Renal cortex interstitium (tissue), 15 donors: ENCODE measurements at places on chromosomes 3 and 15.
A peak's percentile ranks its signal among the peaks of the same experiment; 100 is the strongest.

- DNase-seq = no peak
Measured at GRCh38 chr15:89121414-89121813, 33.2 kb downstream of the ABHD2 start.

DNA sequence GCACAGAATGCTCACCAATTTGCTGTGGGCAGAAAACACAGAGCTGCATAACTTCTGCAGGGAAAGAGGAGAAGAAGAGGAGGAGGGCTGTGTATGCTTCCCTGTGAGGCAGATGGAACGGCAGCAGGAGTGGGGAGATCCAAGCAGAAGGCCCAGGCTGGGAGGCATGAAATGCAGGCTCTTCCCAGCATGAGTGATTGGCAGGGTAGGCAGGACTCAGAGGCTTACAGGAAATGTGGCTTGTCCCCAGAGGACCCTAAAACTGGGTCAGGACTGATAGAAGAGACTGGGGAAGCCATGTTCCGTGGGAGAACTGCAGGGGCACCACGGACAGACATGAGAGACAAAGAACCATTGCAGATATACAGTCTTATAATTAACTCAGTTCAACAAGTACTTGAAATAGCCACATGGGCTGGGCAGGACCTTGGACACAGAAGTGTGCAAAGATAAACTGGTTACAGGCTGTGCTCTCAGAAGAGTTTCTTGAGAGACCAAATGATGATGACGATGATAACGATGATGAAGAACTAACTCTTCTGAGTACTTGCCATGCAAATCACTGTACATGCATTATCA is 286.9 kb downstream of the EPHB1 start:
- no peak for DNase-seq

GRCh38 chr15:40272485-40273056 is 10.3 kb downstream of the ANKRD63 start:
- no peak for DNase-seq

- no peak for DNase-seq
Measured at GRCh38 chr3:72097053-72097452, 312.1 kb upstream of the PROK2 start.

GRCh38 chr15:64843991-64844390 is 2.3 kb downstream of the PLEKHO2 start:
- DNase-seq = no peak

- peak; percentile 83 for DNase-seq
Measured at GRCh38 chr3:111859061-111859973, at the start of gene PHLDB2. TSS of gene PHLDB2 (plus strand) at chr3:111859265. CDS start at chr3:111884078, 24,813 bp downstream.

DNA sequence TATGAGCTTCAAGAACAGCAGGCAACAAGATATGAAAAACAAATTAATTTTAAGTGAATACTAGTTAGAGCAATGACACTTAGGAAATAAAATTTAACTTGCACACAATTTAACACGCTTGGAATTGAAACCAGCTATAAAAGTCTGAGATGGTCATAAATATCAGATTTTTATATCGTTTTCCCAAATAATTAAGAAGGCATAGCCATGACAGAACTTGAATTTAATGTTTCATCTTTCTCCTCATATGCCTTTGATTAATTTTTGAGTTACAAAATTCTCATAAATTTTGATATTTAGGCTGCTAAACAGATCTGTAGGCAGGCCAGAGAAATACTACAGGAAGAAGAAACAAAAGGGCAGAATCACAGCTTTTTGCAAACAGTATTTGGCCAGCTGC is 38.5 kb downstream of the CD200R1L start:
- DNase-seq = no peak

GRCh38 chr15:37794947-37795346 is 139.5 kb upstream of the TMCO5A start:
- DNase-seq = no peak

DNA sequence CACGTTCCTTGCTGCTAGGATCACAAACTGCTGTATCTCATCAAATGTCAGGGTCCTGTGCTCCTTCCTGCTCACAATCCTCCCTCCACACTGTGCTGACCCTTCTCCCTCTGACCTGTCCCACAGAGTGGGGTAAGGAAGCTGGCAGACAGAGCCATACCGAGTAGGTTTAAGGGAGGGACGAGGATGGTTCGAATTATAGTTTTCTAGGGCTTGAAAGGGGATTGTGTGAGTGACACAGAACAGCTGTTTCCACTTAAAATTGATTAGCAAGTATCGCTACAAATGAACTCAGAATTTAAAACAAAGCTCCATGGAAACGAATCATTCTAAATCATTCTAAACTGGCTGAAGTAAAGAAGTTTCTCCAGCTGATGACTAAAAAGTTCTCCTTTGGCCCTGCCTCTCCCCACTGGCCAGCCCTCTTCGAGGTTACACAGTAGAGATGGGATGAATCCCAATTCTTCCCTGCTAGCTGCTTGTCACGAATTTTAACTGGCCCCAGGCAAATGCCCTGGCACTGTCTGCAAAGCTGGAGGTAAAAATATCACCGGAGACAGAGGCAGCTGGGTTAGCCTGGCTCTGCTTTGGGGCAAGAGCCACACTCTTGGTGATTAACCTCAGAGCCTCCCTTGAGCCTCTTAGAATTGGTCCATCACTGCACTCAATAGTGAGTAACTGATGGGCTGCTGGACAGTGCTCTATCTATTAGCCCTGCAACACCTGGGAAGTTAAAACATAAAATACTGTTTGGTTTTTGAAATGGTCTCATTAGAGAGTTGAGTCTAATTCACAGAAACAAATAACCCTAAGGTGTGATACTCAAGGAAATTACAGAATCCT is 194.9 kb downstream of the CHST2 start:
- DNase-seq = no peak

DNA sequence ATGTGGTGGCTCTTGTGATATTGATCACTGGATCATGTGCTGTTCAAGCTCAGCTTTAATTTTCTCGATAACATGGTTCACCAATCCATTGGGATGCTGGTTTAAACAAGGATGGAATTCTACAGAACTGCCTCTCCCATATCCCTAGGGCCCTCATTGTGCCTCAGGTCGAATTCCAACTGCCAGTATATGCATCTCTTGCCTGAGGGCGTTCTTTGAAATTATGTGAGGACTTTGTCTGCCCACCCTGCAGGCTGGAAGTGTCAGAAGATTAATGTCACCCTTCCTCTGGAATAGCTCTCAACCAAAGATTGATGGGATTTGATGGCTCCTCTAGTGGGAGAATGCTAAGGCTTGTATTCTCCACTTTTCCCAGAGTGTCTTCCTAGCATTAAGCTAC is 175.6 kb upstream of the GALNT15 start:
- no peak for DNase-seq

- no peak for DNase-seq
Measured at GRCh38 chr3:178420033-178420432, 116.2 kb upstream of the KCNMB2 start.

GRCh38 chr15:77858792-77859490 is 218.6 kb downstream of the TBC1D2B start:
- no peak for DNase-seq

DNA sequence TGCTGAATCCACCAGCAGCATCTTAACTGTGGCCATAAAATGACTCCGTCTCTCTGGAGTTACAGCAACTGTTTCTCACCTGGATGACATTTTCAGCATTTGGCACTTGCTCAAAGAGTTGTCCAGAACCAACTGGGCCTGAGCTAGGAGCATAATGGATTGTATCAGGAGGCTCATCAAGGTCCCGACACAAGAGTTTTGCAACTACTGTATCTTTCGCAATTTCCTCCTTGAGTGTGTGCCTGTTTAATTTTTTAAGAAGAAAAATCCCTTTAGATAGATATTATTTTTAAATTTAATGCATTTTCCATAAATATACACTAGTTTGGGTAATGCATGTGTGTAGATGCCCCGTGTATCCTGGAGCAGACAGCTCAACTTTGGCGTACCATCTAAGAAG is 44.3 kb upstream of the C3orf49 start:
- DNase-seq = no peak

DNA sequence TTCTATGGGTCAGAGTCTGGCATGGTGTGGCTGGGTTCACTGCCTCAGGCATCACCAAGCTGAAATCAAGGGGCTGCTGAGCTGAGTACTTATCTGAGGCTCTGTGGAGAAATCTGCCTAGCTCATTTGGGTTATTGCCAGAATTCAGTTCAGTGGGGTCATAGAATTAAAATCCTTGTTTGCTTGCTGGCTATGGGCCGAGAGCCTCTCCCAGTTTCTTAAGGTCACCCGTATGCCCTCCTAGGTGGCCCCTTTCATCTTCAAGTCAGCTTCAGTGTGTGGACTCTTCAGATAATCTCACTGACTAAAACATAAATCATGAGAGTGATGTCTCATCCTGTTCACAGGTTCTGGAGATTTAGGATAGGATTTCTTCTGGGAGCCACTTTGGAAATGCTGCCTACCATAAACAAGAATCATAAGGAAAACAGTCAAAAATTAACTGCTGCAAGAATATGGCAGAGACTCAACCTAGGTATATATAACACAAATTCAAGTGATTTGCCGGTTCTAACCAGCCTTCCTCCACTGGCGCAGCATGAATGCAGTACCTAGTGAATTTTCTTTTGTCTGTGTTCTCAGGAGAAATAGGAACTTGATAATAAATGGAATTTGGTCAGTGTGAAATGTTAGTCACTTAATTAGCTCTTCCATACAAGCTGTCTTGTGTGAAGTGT is 5.3 kb downstream of the CP start:
- DNase-seq = no peak

- DNase-seq = peak; percentile 31
Measured at GRCh38 chr3:138187296-138188012, at the start of gene ARMC8. TSS of gene ARMC8 (plus strand) at chr3:138187301. CDS start at chr3:138187555, 254 bp downstream.

DNA sequence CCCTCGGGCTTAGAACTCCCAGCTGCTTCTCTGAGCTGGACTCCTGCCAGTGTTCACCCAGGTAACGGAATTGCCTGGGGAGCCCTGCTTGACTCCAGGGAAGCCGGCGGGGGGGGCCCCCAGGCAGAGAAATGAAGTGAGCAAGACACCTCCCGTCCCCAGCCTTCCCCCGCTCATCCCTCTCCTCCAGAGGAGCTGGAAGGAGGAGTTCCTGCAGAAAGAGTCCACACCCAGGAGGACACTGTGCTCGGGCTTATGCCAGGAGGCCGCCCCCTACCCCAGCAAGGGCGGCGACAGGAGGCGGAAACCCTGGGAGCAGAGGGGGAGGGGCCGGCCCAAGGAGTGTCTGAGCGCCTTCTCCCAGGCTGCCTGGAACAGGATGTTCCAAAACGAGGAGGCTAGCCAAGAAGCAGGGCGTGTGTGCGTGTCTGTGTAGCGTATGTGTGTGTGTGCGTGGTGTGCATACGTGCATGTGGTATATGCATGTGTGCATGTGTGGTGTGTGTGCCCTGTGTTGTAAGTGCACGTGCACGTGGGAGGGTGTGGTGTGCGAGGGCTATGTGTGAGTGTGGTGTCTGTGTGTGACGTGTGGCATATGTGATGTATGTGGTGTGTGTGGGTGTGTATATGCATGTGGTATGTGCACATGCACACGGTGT is 511.3 kb downstream of the SHQ1 start:
- DNase-seq = peak; percentile 73

DNA sequence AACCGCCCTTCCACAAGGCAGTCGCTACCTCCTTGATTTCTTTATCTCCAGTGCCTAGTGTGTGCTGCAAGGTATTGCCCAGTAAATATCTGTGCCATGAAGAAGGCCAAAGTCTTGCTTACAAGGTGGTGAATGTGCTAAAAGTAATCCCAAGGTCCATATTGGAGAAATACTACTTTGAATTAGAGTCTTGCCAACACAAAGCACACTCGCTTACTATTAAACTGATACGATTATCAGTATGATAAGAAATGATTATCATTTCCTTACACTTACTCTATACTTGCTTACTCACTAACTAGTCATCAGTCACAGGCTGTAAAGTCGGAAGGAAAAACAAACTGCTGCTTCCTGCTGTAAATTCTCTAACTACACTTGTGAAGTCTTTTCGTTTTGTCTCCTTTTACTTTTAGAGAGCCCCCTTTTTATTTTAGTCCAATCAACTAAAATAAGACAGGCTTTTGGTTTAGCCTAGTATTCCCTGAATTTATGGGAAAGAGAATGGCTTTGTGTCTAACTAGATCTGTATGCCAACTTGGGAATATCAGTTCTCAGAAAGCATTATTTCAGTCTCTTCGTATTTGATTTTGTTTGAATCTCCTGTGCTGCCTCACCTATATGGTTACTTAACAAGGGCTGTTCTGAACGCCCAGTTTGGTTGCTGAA is 107.1 kb upstream of the TSC22D2 start:
- DNase-seq = no peak

- DNase-seq = no peak
Measured at GRCh38 chr15:44129911-44130310, 65.2 kb downstream of the FRMD5 start.

- no peak for DNase-seq
Measured at GRCh38 chr3:146071632-146072031, 89.4 kb downstream of the PLOD2 start.

DNA sequence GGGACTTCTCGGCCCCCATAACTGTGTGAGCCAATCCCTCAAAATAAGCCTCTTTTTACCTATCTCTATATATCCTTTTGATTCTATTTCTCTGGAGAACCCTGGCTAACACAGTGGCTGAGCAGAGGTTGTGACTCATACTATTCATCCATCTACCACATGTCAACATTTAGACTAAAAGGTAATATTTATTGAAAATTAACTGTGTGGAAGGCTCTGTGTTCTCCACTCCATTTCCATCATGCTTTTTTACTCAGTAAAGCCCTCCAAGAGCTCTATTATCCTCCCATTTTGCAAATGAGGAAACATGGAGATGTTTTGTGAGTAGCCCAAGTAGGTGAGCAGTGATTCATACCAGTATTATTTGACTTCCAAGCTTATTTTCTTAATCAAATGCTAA is 217.9 kb upstream of the DCBLD2 start:
- DNase-seq = no peak

- DNase-seq = no peak
Measured at GRCh38 chr15:101648356-101648755, 3.8 kb downstream of the TM2D3 start.

GRCh38 chr15:60800299-60801072 is 321.5 kb upstream of the ICE2 start:
- no peak for DNase-seq

- no peak for DNase-seq
Measured at GRCh38 chr3:9780458-9780812, 10.7 kb upstream of the CAMK1 start.

DNA sequence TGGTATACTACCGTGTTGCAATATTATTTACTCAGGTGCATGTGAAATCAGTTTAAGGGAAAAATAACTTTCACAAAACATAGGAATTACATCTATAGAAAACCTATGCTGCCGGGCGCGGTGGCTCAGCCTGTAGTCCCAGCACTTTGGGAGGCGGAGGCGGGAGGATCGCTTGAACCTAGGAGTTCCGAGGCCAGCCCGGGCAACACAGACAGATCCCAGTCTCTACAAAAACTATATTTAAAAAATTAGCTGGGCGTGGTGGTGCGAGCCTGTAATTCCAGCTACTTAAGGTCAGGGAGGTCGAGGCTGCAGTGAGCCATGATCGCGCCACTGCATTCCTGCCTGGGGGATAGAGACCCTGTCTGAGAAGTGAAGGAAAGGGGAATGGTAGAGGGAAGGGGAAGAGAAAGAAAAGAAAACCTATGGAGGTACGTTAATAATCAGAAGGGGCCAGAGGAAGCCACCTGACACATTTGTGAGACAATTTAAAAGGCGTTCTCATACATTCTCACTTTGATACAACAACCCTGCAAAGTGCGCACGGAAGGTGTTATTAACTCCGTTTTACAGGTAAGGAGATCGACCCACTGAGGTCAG is 456 bp upstream of the TMEM62 start:
- no peak for DNase-seq
